ENCODE measurements at places on chromosomes 6 and 20. TPM values are rescaled to one million over a fixed set of nuclear protein-coding genes. Genes with fewer than 3 reads are reported as not detected.

DNA sequence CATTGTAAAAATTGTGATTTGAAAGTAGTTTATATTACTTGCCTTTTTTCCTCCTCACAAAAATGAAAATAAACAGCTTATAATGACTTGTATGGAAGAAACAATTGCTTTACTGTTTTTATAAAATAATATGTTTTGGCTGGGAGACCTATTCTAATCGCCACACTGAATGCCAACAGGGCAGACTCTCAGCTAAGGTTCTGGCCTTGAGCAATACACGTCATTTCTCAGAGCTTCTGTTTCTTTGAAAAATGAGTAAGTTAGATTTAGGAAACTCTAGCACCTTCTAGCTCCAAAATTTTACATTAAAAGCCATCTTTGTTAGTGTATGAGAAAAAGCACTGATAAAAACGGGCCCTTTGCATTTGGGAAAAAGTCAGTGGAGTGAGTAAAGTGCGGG, 166.6 kb downstream of the ARID1B start:
- ATAC-seq, result no peak

GRCh38 chr20:23663180-23663579, 25.4 kb upstream of the CST3 start:
- ATAC-seq, result no peak

DNA sequence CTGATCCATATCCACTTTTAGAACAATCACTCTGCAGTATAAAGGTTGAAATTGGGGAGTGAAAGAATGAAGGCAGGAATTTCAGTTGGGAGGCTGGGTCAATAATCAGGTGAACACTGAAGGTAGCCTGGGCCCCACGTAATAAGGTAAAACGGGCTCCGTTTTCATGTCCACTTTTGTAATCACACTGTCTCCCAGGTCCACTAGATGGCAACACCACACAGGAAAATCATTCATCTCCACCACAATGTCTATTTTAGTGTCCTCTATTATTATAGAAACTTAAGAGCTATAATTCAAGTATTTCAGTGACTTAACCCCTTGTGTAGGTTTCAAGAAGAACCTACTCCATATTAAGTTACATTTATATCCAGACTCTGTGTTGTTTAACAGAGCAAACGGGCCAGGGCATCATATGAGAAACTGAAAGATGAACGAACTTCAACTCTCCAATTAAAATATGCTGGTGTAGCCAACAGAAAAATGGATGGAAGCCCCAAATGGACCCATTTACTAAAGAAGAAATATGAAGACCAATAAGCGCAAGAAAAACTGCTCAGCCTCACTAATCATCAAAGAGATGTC, 45.9 kb upstream of the MC3R start:
- no peak for ATAC-seq

GRCh38 chr20:57680934-57681914, 28.6 kb downstream of the PMEPA1 start:
- no peak for ATAC-seq

MAS1 gene
- not detected for total RNA-seq

- ATAC-seq, result no peak
These were observed 213.0 kb upstream of the LAMP5 start for GRCh38 chr20:9301129-9302090.

DNA sequence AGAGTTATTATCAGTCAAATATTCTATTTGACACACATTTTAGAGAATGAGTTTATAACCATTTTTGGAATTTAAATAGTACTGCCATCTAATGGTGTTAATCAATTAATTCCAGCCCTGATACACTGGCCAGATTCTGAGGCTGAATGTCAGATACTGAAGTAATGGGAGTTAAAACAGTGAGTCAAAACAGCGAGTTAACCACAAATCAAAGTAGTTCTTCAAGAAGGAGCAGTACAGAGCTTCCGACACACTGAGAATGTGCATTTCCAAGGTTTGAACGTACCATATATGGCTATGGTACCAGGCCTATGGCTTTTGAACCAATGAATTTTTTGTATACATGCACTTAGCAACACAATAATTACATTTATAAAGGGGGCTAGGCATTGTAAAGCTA, 11.3 kb upstream of the CEP43 start:
- no peak for ATAC-seq

GRCh38 chr6:124699038-124699437, 263.2 kb upstream of the RNF217 start:
- ATAC-seq, result no peak

DNA sequence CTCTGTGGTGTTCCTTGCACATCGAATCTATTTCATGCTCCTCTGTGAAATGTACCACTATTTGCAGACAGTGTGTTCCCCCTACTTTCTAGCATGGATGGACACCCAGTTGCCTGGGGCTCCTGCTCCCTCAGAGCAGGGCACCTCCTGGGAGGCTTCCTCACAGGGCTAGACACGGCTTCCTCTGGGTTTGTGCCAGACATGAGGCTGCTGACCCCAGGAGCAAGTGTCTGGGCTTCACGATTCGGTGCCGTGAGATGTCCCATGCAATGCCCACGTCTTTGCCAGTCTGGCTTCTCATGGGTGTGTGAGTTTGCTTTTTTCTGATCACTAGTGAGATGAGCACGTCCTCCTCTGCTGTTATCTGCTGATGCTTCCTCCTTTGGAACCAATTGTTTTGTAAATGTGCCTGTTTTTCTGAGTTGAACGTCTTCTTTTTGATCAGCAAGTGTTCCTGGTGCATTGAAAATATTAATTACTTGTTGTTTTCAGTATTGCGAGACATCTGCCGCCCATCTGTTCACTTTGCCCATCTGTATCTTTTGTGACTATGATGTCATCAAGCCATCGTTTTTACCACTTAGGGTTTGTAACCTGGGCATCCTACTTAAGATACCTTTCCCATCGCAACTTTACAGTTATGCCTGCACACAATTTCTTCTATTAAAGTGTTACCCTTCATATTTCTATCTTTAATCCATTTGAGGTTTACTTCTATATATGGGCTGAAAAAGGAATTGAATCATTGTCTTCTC, 92.0 kb downstream of the TTLL2 start:
- no peak for ATAC-seq
